ENCODE measurements at places on chromosomes 2 and 18.
A peak's percentile ranks its signal among the peaks of the same experiment; 100 is the strongest.

- H3K36me3 ChIP-seq, result no peaks in the 10 kb centered on the region
- H3K27ac ChIP-seq, result no peak overlapping the region
- H3K4me3 ChIP-seq, result no peak overlapping the region
- no peaks in the 10 kb centered on the region for H3K4me1 ChIP-seq
- DNase-seq, result no peak
Observed at GRCh38 chr2:170148161-170148560, 29.8 kb upstream of the MYO3B start.

DNA sequence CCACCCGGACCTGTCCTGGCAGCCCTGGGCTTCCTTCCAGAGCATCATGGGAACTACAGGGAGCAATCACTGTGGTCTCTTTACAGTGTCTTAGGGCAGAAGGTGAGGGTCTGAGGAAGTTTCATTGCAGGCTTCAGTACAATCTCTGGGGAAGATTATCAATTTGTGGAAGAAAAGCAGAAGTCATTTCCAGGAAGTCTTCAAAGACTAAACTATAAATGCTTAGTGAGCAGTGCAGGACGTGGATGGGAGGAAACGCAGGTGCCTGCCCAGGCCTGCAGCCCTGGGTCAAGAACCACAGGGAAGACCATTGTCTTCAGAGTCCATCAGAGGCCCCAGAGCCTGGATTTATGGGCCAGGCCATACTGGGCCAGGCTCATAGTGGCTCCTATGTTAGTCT is 54.3 kb downstream of the INO80C start:
- H3K4me1 ChIP-seq, result no peaks in the 10 kb centered on the region
- no peaks in the 10 kb centered on the region for H3K36me3 ChIP-seq
- H3K27ac ChIP-seq, result no peak overlapping the region
- no peaks in the 10 kb centered on the region for H3K27me3 ChIP-seq
- DNase-seq, result no peak

- H3K4me3 ChIP-seq, result no peak overlapping the region
- peaks cover 4% of the 10 kb centered on the region for H3K27me3 ChIP-seq
- no peak overlapping the region for H3K27ac ChIP-seq
- DNase-seq, result no peak
- H3K4me1 ChIP-seq, result peaks cover 2% of the 10 kb centered on the region
- H3K36me3 ChIP-seq, result no peaks in the 10 kb centered on the region
Observed at GRCh38 chr2:200025717-200026116, 70.3 kb downstream of the MAIP1 start.

GRCh38 chr2:68565858-68566257 is 77.5 kb upstream of the PROKR1 start:
- H3K27me3 ChIP-seq, result no peaks in the 10 kb centered on the region
- DNase-seq, result no peak
- H3K36me3 ChIP-seq, result peaks cover 7% of the 10 kb centered on the region
- no peak overlapping the region for H3K27ac ChIP-seq
- no peaks in the 10 kb centered on the region for H3K4me1 ChIP-seq

GRCh38 chr2:174210862-174211261 is 37.5 kb downstream of the OLA1 start:
- H3K27me3 ChIP-seq, result no peaks in the 10 kb centered on the region
- peaks cover 2% of the 10 kb centered on the region for H3K4me1 ChIP-seq
- no peak overlapping the region for H3K4me3 ChIP-seq
- DNase-seq, result no peak
- no peak overlapping the region for H3K27ac ChIP-seq

GRCh38 chr2:71484354-71484753 is 31.0 kb downstream of the DYSF start:
- no peaks in the 10 kb centered on the region for H3K4me1 ChIP-seq
- no peak for DNase-seq
- H3K4me3 ChIP-seq, result no peak overlapping the region
- no peaks in the 10 kb centered on the region for H3K36me3 ChIP-seq

DNA sequence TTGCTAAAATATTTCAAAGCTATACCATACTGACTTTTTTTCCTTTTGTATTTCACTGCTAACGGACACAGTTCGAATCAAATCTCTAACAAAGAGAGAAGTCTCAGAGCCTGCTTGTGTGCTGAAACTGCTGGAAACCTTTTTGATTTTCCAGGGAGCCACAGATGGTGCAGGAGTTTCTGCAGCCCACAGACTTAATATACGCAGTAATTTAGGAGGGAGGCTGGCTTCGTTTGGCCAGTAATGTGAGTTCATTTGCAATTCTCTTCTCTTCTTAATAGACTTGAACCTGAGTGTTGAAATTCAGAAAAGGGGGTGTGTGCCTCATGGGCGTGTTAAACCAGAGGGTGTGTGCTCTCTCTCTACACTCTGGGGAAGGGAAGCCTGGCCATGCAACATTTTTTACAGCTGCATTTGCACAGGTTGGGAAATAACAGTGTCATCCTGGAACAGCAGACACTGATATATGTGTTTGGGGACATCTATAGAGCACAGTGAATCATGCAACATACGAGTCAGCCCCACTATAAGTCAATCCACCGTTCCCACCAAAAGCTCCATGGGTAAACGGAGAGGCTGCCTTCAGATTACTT is 333.0 kb downstream of the CLIP4 start:
- DNase-seq, result no peak
- H3K27ac ChIP-seq, result no peak overlapping the region
- H3K36me3 ChIP-seq, result no peaks in the 10 kb centered on the region
- H3K27me3 ChIP-seq, result peaks cover 5% of the 10 kb centered on the region

GRCh38 chr2:225402210-225402776 is 2.8 kb downstream of the NYAP2 start:
- H3K27ac ChIP-seq, result no peak overlapping the region
- peaks cover 34% of the 10 kb centered on the region for H3K27me3 ChIP-seq
- H3K36me3 ChIP-seq, result no peaks in the 10 kb centered on the region

DNA sequence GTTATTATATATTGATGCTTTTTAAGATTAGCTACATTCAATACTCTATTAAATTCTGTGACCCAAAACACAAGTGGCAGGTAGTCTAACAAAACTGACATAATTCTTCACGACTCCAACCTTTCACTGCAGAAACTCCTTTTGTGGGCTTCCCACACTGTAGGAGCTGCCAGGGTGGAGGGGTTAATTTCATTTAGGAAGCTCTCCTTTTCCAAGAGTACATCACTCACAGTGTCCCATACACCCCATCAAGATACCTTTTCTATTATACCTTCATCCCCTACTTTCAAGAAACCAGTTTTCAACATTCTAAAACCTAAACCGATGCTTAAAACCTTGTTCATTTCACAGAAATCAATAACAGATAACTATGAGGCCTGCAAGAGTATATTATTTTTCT is 825 bp downstream of the THUMPD2 start:
- peak overlapping the region; percentile 92 for H3K4me3 ChIP-seq
- no peaks in the 10 kb centered on the region for H3K27me3 ChIP-seq
- H3K4me1 ChIP-seq, result peaks cover 50% of the 10 kb centered on the region
- peaks cover 36% of the 10 kb centered on the region for H3K36me3 ChIP-seq
- DNase-seq, result no peak

DNA sequence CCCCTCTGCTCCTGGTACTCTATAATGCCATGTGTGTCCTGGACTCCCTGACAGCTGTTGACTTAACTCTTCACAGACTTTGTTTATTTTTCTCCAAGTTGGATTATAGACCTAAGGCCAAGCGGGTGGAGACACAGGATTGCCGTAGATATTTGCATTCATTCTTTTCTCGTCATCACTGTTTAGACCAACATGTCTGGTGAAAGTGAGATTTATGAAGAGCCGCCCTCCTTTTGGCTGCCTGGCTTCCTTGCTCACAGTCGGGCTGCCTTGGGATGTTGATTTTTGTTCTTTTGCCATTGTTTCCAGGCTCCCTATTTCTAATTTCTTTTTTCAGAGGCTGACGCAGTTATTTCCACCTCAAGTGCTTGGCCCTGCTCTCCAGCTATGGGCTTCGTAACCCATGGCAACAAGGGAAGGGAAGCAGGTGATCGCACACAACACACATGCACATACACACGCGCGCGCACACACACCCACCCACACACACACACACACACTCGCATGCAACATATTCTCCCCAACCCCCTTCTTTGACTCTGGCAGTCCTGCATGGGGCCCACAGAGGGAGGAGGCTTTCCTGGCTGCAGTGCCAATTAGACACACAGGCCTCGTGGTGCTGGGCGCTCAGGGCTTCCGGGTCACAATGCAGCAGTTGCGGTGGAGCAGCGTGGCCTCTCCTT is 296.5 kb downstream of the MTX2 start:
- peaks cover 39% of the 10 kb centered on the region for H3K27me3 ChIP-seq
- H3K27ac ChIP-seq, result no peak overlapping the region
- no peak for DNase-seq

DNA sequence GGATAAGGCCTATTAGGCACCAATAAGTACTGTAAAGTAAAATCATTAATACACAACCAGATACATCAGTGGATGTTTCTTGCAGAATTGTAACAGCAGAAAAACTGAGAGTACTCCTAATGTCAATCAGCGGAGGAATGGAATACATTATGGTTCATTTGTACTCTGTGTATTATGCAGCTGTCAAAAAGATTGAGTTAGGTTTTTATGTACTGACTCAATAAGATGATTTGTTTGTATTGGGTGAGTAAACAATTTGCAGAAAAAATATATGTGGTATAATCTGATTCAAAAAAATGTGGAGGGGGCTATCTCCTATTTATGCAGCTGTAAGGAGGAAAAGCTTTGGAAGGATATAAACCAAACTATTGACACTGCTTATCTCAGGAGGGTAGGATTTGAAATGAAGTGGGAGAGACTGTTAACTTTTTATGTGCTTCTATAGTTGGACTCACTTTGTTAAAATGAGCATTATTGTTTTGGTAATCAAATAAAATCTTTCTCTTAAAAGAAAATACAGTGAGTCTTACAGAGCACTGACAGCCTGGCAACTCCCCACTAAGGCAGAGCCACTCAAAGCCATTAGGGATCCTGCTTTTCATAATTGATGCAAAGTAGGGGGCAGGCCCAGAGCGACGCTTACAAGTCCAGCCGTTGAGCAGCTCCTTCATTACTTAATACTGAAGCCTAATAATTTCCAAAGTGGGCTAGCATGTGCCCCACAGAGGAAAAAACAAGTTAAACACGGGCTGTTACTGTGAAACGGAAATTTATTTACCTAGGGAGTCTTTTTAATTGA is 168.8 kb downstream of the PHLPP1 start:
- DNase-seq, result no peak
- H3K27ac ChIP-seq, result no peak overlapping the region
- H3K4me1 ChIP-seq, result peaks cover 20% of the 10 kb centered on the region
- H3K27me3 ChIP-seq, result no peaks in the 10 kb centered on the region
- peaks cover 3% of the 10 kb centered on the region for H3K36me3 ChIP-seq

GRCh38 chr2:19649785-19650380 is 251.9 kb downstream of the TTC32 start:
- no peaks in the 10 kb centered on the region for H3K27me3 ChIP-seq
- H3K27ac ChIP-seq, result no peak overlapping the region
- no peaks in the 10 kb centered on the region for H3K36me3 ChIP-seq
- no peak overlapping the region for H3K4me3 ChIP-seq
- DNase-seq, result no peak
- no peaks in the 10 kb centered on the region for H3K4me1 ChIP-seq

DNA sequence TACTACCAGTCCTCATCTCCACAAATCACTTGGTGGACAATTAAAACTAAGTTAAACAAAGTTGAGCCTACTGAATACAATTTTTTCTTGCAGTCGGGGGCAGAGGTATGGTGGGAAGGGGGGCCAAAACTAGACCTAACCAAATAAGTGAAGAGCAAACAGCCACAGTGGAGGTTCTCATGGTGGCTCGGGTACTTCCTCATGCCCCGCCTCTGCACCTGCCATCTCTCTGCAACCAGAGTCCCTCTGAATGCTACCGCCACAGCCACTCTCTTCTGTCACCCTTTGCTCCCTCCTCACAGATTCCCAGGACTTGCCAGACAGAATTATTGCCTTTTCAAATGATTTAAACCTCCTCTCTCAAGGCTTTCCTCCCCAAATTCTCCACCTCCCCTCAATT is 204.2 kb downstream of the TMEM247 start:
- H3K4me3 ChIP-seq, result no peak overlapping the region
- DNase-seq, result no peak
- H3K27me3 ChIP-seq, result peaks cover 3% of the 10 kb centered on the region
- H3K36me3 ChIP-seq, result no peaks in the 10 kb centered on the region
- no peak overlapping the region for H3K27ac ChIP-seq

DNA sequence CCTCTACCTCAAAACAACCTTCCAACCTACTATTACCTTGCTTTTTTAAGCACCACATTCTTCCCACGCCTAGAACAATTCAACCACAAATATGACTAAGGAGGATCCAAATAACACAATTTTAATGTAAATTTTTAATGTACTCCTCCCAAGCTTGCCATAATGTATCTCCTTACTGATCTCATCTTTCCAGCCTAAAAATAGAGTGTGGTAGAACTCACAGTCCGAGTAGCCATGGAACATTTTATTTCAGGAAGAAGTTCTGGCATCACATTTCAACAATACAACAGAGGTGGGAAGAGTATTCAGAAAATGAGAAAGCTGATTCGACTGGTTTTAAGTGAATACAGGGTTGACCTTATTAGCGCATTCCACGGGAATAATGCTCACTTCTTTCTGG is 15.4 kb downstream of the FEZ2 start:
- no peak for DNase-seq
- H3K27ac ChIP-seq, result no peak overlapping the region
- H3K27me3 ChIP-seq, result no peaks in the 10 kb centered on the region
- H3K36me3 ChIP-seq, result peaks cover 70% of the 10 kb centered on the region
- peaks cover 17% of the 10 kb centered on the region for H3K4me1 ChIP-seq
- H3K4me3 ChIP-seq, result no peak overlapping the region

GRCh38 chr2:25168256-25169072 is at the start of gene POMC:
Gene POMC (minus strand): TSS chr2:25168580. CDS start chr2:25164772, 3,808 bp downstream.
- peak within 1 kb of the TSS; percentile 66 for H3K4me3 ChIP-seq
- H3K36me3 ChIP-seq, result no peaks in the 10 kb centered on the region
- peaks cover 47% of the 10 kb centered on the region for H3K27me3 ChIP-seq

GRCh38 chr18:61831071-61831470 is 61.7 kb downstream of the RNF152 start:
- H3K27ac ChIP-seq, result no peak overlapping the region
- DNase-seq, result no peak
- H3K36me3 ChIP-seq, result no peaks in the 10 kb centered on the region
- H3K27me3 ChIP-seq, result peaks cover 15% of the 10 kb centered on the region
- no peak overlapping the region for H3K4me3 ChIP-seq

DNA sequence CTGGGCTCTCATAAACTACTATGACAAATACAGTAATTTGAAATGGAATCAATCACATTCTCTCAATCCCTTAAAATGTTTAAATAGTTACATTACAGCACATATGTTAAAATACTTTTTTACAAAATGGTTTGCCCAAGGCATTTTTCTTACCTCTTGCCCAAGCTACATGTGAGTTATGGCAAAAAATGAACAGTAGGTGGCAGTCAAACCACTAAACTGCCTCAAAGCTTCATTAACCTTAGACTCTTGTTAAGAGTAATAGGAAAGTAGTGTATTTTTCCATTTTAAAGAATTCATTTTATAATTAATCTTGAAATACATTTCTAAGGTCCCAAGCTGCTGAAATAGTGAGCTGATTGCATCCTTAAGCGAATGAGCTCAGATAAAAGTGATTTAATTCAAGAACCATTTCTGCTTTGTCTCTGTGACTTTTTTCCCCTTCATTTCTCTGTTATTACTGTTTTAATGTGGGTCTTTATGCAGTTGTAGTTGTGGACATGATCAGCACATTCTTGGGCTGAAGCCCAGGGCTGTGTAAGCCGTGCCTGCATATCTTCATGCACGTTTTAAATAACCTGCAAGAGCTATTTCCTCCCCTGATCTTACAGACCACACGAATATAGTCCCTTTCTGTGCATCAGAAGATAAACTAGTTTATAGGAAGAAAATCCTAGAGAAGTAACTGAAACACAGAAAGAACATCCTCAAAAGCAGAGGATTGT is 311.8 kb downstream of the LNPK start:
- peak; percentile 7 for DNase-seq
- H3K27me3 ChIP-seq, result peaks cover 23% of the 10 kb centered on the region
- H3K36me3 ChIP-seq, result no peaks in the 10 kb centered on the region
- H3K4me3 ChIP-seq, result no peak overlapping the region
